NCI-H510A treated with DMSO at 0.1 percent for 48 hours (cell line): ENCODE measurements at places on chromosomes 4 and X.

DNA sequence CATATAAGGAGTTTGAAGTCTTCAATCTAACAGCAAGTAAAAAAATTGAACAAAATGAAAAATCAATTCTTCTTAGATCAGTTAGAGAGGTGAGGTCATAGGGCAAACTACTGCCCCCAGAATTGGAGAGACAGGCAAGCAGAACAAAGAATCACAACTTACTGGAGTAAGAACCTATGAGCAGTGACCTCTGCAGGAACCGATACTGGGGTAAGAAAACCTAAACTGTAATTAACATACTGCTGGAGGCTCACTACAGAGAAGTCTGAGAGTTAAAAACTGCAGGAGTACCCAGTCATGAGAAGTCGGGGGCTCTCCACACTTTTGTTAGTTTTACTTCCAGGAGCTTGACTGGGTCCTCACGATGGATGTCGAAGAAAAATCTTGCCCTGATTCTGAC, 16.0 kb downstream of the CLDN22 start:
- DNase-seq = no peak

DNA sequence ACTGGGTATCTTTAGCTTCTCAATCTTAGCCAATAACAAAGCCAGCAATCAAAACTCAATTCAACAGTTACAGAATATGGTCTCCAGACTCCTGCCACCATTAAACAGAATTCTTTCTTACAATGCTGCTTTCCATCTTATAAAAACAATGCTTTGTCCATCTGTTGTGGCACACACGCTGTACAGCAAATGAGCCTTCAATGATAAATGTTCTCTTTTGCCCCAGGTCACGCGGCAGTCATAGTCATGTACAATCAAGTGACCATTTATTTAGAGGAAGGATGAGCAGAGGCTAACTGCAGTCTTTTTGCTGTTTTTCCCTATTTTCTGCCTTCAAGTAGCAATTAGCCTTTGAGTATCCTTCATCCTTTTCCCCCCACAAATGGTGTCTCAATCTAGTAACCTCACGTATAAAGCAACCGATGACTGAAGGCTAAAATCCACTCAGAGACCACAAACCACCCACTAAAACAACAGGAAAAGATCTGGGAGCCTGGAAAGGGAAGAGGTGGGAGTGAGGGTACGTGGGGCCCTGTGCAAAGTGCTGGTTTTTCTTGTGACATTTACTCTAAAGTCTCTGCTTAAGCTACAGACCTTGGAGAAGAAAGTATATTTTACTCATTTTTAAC, 24.4 kb downstream of the TRIM2 start:
- DNase-seq = no peak

DNA sequence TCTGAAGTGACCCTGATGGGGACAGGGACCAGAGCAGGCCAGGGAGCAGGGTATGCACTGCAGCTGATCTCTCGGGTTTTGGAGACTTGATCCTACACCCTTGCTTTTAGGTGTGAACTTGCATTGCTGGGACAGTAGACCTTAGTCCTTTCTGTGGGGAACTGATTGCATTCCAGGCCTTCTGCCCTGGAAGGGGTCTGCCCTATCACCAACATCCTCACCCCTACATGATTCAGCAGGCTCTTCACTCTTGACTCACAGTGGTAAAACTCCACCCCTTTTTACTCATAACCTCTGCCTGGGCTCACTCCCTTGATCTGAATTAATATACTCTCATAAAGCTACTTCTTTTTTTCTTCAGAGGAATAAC, 6.6 kb upstream of the DDX60L start:
- DNase-seq = no peak

DNA sequence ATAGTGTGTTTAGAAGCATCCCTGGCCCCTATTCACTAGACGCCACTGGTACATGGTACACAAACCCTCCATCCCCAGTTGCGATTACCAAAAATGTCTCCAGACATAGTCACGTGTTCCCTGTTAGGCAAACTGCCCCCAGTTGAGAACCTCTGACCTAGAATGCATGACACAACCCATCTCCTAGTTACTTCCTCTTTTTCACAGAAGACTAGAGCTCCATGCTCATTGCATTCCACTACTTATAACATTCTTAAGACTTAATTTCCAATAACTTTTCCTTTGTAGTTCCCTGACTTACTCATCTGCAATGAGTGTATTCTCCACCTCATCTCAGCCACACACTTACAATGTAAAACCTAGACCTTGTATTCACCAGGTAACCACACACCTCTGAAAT, 68.6 kb downstream of the PRSS12 start:
- no peak for DNase-seq

- DNase-seq = no peak
Observed at GRCh38 chr4:187084701-187085100, 361.0 kb upstream of the FAT1 start.

DNA sequence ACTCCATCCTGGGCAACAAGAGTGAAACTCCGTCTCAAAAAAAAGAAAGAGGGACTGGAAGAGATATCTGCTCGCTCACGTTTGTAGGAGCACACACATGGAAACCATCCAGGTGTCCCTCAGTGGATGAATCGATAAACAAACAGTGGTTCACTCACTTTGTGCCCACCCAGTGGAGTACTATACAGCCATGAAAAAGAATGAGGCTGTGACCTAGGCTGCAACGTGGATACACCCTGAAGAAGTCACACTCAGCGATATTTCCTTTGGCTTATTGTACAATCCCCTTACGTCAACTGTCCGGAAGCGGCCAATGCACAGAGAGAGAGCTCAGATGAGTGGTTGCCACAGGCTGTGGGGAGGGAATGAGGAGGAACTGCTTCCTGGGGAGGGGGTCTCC, 82.3 kb upstream of the PPP2R3B start:
- DNase-seq = no peak

- no peak for DNase-seq
Observed at GRCh38 chr4:119337010-119337409, 15.1 kb upstream of the FABP2 start.

GRCh38 chrX:30643313-30643821, 9.9 kb upstream of the GK start:
- DNase-seq = no peak

GRCh38 chr4:35966566-35966965, 277.7 kb downstream of the ARAP2 start:
- DNase-seq = no peak

DNA sequence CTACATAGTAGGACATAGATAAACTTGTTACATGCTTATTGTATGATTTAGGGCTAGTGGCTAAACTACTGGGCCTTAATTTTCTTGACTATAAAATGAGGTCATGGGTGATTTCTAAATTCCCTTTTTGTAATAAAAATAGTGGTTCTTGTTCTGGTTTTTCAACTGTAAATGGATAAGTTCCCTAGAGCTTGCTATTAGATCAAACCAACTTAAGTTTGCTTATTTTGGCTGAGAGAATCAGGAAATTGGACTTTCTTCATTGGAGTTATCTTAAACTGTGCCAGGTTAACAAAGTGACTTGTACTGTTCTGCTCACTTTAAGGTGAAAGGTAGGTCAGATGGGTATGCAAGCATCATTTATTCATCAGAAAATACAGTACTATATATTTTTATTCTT, 78.3 kb downstream of the PDLIM5 start:
- no peak for DNase-seq

DNA sequence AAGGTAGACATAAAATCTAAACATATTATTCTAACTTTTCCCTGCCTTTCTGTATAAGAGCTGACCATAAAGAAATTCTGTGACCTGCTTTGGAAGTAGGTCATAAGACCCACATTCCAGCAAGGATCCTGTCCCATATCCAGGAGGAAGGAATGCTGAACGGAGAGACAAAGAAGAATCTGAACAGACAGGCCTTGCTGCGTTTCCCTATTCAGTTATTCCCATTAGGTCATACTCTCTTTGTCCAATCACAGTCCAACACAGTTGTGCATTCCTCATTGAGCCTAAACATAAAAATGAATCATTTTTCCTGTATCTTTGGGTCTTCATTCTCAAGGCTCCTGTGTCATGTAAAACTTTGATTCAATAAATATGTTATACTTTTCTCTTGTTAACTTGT, 287.6 kb upstream of the TAPT1 start:
- DNase-seq = no peak

GRCh38 chr4:4919927-4920326, 60.5 kb downstream of the MSX1 start:
- DNase-seq = no peak

- DNase-seq = peak; percentile 0
Observed at GRCh38 chrX:37905436-37906147, 58.2 kb upstream of the DYNLT3 start.

GRCh38 chr4:123257591-123257990, 139.0 kb upstream of the SPRY1 start:
- no peak for DNase-seq

DNA sequence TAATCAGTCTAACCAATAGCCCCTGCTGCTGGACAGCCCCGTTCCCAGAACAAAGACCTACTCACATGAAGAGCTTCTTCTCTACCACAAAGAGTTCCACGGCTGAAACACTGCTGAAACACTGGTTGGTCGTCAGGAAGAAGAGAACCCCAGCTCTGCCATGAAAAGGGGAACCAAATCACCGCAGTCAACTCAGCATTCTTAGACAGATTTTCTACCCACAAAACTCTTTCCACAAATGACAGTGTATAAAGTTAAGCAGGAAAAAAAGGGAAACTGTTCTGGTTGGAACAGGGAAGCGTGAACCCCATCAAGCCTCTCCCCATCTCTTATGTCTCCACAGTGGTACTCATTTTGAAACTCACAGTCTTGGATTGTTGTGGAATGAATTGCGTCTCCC, 57.3 kb downstream of the ABCG2 start:
- no peak for DNase-seq

GRCh38 chr4:74874753-74875367, 58.1 kb upstream of the PARM1 start:
- peak; percentile 90 for DNase-seq
